ENCODE measurements at places on chromosomes 5 and 9.

- no peak for DNase-seq
Measured at GRCh38 chr9:136079211-136079915, 15.7 kb downstream of the NACC2 start.

- DNase-seq, result no peak
Measured at GRCh38 chr5:167271511-167271910, 1019.9 kb upstream of the WWC1 start.

GRCh38 chr5:103178167-103178566 lies 58.1 kb downstream of the PPIP5K2 start:
- no peak for DNase-seq

- DNase-seq, result no peak
Measured at GRCh38 chr5:112532654-112533360, 113.7 kb upstream of the EPB41L4A start.

- no peak for DNase-seq
Measured at GRCh38 chr9:137077758-137078693, 709 bp downstream of the UAP1L1 start.

DNA sequence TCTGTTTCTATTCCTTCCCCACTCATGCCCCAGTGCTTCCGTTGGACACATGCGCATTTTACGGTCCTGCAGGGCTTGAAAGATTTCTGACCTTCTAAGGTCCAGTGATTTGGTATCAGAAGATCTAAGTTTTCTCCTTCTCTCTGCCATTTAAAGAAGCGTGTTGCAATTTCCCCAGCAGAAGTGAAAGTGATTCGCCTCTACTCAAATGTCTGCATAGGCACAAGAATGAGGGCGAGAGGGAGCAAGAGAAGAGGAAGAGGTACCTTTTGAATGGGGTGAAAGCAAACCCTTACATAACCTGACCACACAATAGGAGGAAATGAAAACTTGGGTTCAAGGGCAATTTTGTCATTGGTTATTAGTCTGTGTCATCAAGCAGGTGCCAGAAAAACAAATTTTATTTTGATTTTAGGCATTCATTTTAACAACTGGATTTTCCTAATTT lies 31.7 kb upstream of the NR3C1 start:
- DNase-seq, result no peak

- peak; percentile 76 for DNase-seq
Measured at GRCh38 chr5:139446956-139447779, 7.8 kb upstream of the DNAJC18 start.

GRCh38 chr9:136026266-136026942 lies 65.2 kb upstream of the UBAC1 start:
- no peak for DNase-seq

DNA sequence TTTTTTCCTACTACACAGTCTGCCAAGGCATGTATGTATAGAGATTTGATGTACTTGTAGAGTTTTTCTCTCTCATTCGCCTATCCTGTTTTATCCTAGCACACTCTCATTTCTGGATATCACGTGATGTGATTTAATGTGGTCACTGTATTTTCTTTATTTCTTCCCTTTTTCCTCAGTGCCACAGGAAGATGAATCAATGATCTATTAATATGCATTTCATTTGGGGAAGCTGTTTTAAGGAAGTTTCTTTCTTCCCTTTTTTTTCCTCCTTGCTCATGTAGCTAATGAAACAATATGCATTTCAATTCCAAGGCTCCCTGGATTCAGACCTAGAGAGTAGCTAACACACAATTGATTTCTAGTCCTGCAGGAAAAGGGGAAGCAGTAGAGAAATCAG lies 506.3 kb upstream of the WWC1 start:
- DNase-seq, result no peak

GRCh38 chr5:92809855-92810465 lies 771.1 kb downstream of the NR2F1-AS1 start:
- DNase-seq, result no peak

- DNase-seq, result no peak
Measured at GRCh38 chr9:27379311-27380251, 82.6 kb upstream of the EQTN start.

- no peak for DNase-seq
Measured at GRCh38 chr5:26805076-26805475, 233.3 kb downstream of the CDH9 start.

GRCh38 chr9:11821306-11821975 lies 871.7 kb upstream of the TYRP1 start:
- no peak for DNase-seq

- DNase-seq, result peak; percentile 50
Measured at GRCh38 chr5:82314964-82315758, 37.0 kb upstream of the RPS23 start.

GRCh38 chr5:119036101-119036762 lies 34.7 kb upstream of the DMXL1 start:
- peak; percentile 77 for DNase-seq

All from fibroblast of skin of right quadriceps (primary cell).